ENCODE measurements at places on chromosomes 5 and 9. TPM values are rescaled to one million over a fixed set of nuclear protein-coding genes. Genes with fewer than 3 reads are reported as not detected.

Gene KIAA1191
- 78.8 TPM for total RNA-seq

Gene SPTAN1
- 402 TPM for total RNA-seq

Gene PDLIM7
- total RNA-seq: 16.7 TPM

Gene PHF24
- total RNA-seq: not detected

Gene P4HA2
- not detected for total RNA-seq

DNA sequence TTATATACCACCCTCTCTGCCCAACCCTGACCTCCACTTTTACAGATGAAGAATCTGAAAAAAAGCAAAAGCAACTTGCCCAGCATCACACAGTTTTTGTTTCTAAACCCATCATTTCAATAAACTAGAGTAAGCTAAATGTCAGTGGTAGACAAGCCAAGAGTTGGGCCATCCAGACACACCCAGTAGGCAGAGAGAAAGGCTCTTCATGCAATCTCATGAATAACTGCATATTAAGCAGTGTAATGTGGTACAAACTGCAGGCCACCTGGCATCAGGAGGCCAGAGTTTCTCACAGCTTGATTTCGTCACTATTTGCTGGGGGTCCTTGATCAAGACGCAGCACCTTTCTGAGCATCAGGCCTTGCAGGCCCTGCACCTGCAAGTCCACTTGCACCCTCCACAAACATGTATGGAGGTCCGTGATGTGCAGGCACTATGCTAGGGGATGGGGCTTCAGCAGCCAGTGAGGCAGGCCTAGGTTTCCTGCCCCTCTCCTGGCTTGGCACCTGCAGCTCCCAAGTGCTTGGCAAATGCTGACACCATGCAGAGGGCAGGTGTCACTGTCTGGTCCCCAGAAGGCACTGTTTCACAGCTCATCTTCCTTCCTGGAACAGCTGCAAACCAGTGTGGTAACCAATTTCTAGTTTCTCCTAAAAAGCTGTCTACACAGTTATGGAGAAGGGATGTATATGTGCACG, 29.8 kb downstream of the ADAM19 start:
- no peak for DNase-seq

- DNase-seq: no peak
Measured at GRCh38 chr5:155750571-155750970, 576.4 kb upstream of the SGCD start.

DNA sequence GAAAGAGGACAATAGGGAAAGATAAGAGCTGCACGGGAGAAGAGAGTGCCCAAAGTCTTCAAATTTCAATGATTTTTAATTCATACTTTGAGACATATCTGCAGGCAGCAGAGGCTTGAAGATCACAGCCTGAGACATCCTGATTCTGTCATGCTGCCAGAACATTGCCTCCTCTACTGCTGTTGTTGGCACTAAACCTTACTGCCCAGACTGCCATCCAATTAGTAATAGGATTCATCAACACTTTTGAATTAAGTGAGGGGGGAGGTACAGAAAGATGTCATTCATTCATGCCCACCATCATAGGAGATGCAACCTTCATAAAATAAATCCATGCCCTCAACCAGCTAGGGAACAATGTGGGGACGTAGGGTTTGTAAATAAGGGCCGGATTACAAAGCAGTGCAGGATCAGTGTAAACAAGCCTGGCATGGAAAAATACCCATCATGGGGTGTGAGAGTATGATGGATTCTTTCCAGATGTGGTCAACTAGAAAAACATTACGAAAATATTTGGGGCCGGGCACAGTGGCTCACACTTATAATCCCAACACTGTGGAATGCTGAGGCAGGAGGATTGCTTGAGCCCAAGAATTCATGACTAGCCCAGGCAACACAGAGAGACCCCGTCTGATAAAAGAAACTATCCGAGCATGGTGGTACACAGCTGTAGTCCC, 122.1 kb upstream of the DAPK1 start:
- DNase-seq: no peak

- no peak for DNase-seq
Measured at GRCh38 chr5:53080271-53080670, 29.3 kb downstream of the MOCS2 start.

DNA sequence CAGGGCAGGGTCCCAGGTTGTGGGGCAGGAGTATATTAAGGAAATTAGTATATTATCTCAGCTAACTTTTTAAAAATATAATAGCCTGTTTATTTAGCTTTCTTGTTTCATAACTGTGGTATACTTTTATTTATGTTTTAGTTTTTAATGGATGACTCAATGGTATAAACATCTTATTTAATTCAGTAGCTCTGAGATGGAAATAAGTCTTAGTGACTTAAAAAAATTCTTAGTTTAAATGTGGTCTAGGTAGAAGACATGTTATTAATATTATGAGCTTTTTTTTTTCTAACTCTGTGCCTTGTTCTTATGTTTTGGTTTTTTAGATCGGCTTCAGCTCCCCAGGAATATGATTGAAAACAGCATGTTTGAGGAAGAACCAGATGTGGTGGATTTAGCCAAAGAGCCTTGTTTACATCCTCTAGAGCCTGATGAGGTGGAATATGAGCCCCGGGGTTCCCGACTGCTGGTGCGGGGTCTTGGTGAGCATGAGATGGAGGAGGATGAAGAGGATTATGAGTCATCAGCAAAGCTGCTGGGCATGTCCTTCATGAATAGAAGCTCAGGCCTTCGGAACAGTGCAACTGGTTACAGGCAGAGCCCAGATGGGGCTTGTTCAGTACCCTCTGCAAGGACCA, 43.1 kb downstream of the LNPEP start:
- DNase-seq: no peak

GRCh38 chr9:96317335-96317980, 15.5 kb upstream of the HSD17B3 start:
- peak; percentile 43 for DNase-seq

GRCh38 chr9:32426278-32426939, 42.0 kb downstream of the ACO1 start:
- no peak for DNase-seq

- DNase-seq: no peak
Measured at GRCh38 chr5:123455095-123455494, 31.9 kb upstream of the CEP120 start.

DNA sequence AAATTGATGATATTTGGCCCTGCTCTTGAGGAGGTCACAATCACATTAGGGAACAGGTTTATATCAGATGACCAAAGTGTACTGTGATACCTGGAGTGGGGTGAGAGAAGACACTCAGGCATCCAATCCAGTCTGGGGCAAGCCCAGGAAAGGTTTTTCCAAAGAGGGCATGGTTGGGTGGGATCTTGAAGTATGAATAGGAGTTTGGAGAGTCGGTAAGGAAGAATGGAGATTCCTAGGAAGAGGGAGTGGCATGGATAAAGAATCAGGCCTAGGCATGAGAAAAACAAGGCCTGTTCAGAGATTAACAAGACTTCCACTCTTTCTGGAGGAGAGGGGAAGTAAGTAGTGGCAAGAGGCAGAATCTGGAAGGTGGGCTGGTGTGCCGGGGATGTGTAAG, 91.1 kb downstream of the MVB12B start:
- no peak for DNase-seq

GRCh38 chr5:7794823-7795222, 56.1 kb downstream of the CFAP90 start:
- DNase-seq: no peak

GRCh38 chr5:66945389-66946349, 250.9 kb downstream of the CD180 start:
- DNase-seq: no peak

- DNase-seq: no peak
Measured at GRCh38 chr5:82364497-82364896, 86.3 kb upstream of the RPS23 start.

DNA sequence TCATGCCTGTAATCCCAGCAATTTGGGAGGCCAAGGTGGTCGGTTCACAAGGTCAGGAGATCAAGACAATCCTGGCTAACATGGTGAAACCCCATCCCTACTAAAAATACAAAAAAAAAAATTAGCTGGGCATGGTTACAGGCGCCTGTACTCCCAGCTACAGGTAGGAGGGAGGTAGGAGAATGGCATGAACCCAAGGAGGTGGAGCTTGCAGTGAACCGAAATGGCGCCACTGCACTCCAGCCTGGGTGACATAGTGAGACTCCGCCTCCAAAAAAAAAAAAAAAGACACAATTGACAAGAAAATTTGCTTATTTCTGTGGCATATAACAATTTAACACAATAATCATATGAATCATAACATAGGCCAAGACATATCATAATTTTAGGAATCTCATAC, 35.3 kb upstream of the ZNF131 start:
- no peak for DNase-seq

DNA sequence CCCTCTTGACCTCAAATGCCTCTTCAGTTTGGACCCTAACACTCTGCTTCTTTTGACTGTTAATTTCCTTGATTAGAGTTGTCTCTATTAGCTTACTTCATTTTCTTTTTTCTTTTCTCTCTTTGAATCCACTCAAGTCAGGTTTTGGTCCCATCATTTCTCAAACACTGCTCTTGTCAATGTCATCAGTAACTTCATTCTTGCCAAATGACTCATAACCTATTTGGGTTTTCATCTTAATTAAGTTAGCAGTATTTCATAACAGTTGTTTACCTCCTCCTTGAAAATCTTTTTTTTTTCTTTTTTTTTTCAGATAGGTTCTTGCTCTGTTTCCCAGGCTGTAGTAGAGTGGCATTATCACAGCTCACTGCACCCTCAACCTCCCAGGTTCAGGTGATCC, 119.6 kb downstream of the PARP8 start:
- no peak for DNase-seq

DNA sequence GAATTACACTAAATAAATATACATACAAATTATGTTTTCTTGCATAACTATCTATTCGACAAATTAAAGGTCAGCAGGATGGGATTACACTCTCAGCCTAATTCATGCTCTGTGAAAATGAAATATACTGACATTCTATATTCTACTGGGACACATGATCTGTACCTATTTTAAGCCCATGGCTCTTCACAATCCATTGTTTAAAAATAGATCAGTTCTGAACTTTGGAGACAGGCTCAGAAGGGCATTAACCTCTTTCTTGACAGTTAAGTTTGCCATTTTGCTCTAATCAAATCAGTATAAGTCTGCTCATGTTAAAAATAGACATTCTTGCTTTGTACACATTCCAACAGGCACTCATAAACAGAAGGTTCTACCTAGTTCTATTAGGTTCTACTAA, 361.2 kb downstream of the HCN1 start:
- no peak for DNase-seq

- DNase-seq: no peak
Measured at GRCh38 chr5:169435506-169436229, 134.7 kb upstream of the SLIT3 start.

GRCh38 chr9:20921362-20921761, 110.1 kb downstream of the HACD4 start:
- DNase-seq: no peak

DNA sequence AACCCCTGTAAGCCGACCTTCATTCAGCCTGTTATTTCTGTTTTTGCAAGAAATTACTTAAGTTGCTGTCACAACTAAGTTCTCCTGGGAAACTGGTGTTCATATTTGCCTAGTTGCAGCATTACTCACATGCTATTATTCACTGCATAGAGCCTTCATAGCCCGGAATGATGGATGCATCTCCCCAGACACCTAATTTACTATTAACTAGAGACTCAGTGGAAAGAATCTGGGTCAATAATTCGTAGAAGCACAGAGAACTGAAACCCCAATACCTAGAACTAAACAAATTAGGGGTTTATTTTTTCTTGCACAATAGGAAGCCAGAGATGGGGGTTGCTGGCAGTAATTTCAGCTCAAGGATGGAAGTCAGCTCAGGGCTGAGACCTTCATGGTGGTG, 45.7 kb upstream of the FAM170A start:
- DNase-seq: no peak

DNA sequence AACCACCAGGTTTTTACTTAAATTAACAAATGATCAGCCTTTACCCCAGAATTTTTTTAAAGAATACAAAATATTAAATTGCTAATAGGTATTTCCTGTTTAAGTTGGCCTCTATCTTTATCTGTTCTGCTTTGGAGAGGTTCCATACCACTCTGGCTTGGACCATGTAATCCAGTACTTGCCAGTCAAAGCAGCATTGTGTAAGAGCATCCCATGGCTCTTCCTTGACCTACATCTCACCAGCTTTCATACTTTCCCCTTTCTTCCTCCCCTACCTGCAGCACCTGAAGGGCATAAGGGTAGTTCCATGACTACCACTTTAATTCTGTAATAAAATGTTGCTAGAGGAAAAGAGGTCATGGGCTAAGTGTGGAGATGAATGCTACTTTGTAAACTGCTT, 140.8 kb upstream of the MTAP start:
- DNase-seq: no peak

DNA sequence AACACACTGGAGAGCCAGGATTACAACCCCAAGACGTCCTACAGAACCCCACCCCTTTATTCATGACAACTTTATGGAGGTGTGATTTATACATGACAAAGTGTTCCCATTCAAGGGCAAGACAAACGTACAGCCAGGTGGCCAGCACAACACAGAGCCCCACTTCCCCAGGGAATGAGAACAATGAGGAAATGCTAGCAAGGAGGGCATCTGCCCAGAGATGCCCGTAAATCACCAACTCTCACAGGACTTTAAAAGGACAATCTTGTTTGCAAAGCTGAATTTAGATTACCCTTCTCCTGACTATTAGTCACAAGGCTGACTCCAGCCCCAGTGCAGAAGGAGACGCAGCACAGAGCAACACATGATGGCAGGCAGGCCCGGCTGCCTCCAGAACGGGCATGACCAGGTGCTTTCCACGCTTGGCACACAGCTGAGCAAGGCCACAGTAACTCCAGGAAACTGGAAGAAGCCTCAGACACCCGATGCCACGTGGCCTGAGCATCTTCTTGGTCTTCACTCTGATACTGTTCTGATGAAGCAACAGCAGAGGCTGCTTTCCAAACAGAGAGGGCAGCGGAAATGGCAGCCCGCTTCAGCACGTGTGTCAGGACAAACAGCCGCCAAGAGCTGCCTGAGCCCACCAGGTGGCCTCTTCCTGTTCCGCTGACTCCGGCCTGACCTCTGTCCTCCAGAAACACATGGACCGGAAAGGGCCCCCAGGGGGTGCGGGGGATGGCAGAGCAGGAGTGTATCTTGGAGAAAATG, 51.4 kb downstream of the ROR2 start:
- DNase-seq: no peak

- DNase-seq: no peak
Measured at GRCh38 chr9:76067696-76068095, 177.2 kb downstream of the PCSK5 start.

- DNase-seq: no peak
Measured at GRCh38 chr9:34372467-34373011, 4.2 kb downstream of the MYORG start.

- DNase-seq: no peak
Measured at GRCh38 chr9:96242811-96243210, 59.2 kb downstream of the HSD17B3 start.

GRCh38 chr9:71783120-71783523, 14.8 kb upstream of the CEMIP2 start:
- DNase-seq: peak; percentile 75

- no peak for DNase-seq
Measured at GRCh38 chr5:68049053-68049713, 166.4 kb upstream of the PIK3R1 start.

- DNase-seq: no peak
Measured at GRCh38 chr9:107992271-107992670, 502.7 kb upstream of the KLF4 start.

All from naive thymus-derived CD8-positive, alpha-beta T cell (primary cell).